Activated CD4-positive, alpha-beta T cell treated with anti-CD3 and anti-CD28 coated beads, Interleukin-2, amount 10 ng/mL, durations not matched to agents 7 days and 5 days (primary cell): ENCODE measurements at places on chromosomes 4 and X. TPM values are rescaled to one million over a fixed set of nuclear protein-coding genes. Genes with fewer than 3 reads are reported as not detected.

DNA sequence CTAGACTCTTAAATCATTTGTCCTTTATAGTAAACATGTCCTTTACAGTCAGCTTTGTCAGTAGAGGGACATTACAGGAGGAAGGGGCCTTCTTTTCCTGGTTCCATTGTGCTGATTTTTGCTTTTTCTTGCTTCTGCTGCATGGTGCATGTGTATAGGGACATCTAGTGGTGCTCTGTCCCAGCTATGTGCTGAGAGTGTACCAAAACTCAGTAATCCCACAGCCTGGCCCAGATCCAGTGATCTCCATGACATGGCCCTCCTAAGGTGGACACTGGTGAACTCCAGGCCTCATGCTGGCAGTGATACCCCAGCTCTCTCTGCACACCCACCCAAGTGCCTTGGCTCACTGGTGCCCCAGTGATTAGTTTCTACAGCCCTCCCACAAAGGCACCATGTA lies 45.2 kb downstream of the MAGEB17 start:
- no peaks in the 10 kb centered on the region for H3K36me3 ChIP-seq
- H3K27me3 ChIP-seq, result no peaks in the 10 kb centered on the region
- H3K4me1 ChIP-seq, result no peaks in the 10 kb centered on the region
- no peak overlapping the region for H3K27ac ChIP-seq

DNA sequence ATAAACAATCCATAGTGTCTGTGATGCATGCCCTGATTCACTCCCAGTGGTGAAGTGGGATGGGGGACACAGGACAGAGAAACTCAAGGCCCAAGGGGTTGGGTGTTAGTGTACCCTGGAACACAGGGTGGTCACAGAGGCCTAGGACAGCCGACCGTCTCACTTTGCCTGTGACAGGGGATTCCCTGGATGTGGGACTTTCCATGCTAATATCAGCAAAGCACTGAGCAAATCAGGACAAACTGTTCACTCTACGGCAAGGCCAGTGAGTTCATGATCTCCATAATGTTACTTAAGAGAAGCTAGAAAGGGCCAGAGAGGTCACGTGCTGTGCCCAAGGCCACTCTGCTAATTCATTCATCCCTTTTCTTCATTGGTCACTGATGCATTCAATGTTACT lies 158.7 kb upstream of the RBPJ start:
- no peak for DNase-seq
- H3K4me3 ChIP-seq, result no peak overlapping the region
- H3K36me3 ChIP-seq, result peaks cover 12% of the 10 kb centered on the region
- H3K27me3 ChIP-seq, result no peaks in the 10 kb centered on the region
- H3K27ac ChIP-seq, result no peak overlapping the region

The TECRL gene
- not detected for total RNA-seq

The ATP1B4 gene
- not detected for total RNA-seq

- no peaks in the 10 kb centered on the region for H3K27me3 ChIP-seq
- H3K4me3 ChIP-seq, result no peak overlapping the region
- H3K4me1 ChIP-seq, result no peaks in the 10 kb centered on the region
- DNase-seq, result no peak
- no peaks in the 10 kb centered on the region for H3K36me3 ChIP-seq
These were observed 466.3 kb upstream of the FAM241A start for GRCh38 chr4:111678908-111679307.

DNA sequence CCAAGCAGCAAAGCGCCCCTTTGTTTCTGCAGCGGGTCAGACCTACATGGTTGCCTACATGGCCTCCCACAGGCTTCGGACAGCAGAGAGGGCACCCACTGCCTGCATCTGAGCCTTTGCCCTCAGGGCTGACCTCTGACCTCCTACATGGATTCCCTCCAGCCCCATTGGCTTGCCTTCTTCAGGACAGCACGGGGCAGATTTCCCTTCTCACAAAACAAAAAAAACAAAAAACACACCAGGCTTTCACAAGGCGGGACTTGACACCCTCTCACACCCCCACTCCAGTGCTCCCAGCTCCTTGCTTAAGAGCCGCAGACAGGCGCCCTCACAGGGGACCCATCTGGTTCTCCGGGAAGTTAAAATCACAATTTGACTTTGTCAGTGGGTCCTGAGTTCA lies 32.9 kb downstream of the ZFYVE28 start:
- H3K4me3 ChIP-seq, result no peak overlapping the region
- H3K27ac ChIP-seq, result no peak overlapping the region
- H3K4me1 ChIP-seq, result no peaks in the 10 kb centered on the region
- H3K36me3 ChIP-seq, result no peaks in the 10 kb centered on the region

DNA sequence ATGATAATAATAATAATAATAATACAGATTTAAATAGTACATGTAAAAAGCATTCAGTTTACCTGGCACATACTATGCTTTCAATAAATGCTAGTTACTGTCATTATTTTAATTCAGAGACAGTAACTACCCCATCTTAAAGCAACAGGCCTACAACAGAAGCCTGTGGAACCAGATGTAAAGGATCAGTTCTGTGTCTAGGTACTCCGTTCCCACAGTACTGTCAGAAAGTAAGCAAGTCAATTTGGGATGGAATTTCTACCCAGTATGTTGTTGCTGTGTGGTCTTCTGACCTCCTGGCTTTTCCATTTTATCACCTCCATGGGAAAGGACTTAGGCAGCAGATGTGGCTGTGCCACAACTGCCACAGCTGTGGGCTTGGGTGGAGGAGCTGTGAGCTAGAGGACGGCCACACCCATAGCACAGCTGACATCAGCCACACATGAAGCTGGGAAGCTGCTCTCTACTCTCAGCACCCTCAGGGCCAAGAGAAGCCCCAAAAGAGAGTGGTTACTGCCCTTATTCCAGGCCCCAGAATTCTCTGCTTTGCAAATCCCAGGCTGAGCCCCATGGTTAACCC lies 102.8 kb downstream of the CBR4 start:
- H3K36me3 ChIP-seq, result no peaks in the 10 kb centered on the region
- H3K4me3 ChIP-seq, result no peak overlapping the region
- DNase-seq, result no peak
- H3K27ac ChIP-seq, result no peak overlapping the region
- H3K27me3 ChIP-seq, result no peaks in the 10 kb centered on the region

The PPEF2 gene
- 0.10 TPM for total RNA-seq

The UGT2B11 gene
- total RNA-seq, result not detected

The NLGN4X gene
- total RNA-seq, result 0.05 TPM

DNA sequence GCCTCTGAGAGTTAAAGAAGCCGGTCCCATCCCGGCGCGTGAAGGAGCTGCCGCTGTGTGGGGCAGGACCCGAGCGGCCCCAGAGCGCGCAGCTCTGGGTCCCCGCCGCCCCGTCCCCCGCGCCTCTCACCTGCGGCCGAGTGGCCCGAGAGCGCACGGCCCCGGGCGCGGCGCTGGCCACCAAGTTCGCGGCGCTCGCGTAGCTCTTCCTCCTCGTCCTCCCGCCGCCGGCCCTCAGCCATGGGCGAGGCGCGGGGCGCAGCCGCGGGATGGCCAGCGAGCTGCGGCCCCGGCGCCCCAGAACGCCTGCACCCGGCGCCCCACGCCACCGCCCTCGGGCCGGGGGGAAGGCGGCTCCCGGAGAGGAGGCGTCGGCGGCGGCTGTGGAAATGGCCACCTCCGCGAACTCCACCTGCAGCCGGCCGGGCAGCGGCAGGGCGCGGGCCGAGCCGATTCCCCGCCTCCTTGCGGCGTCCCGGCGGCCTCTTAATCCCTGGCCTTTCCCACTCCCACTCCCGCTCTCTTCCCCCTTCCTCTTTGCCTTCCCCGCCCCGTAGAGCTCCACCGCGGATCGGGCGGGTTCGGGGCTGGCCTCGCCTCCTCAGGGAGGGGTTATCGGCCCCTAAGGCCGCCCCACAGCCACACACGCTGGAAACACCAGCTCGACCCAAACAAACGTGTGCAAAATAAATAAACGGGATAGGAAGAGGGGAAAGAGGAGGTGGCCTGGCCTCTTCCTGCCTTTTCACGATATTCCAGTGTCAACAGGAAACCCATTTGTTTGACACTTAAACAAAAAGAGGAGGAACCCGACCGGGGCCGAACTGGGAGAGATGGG lies at the start of gene SH3D19:
Gene SH3D19, minus strand, starts transcription at position 495 of the 838 bp plus-strand sequence. Its CDS starts 253 bp downstream, at position 242.
- no peak within 1 kb of the TSS for H3K27ac ChIP-seq
- H3K4me3 ChIP-seq, result peak within 1 kb of the TSS; percentile 63
- H3K4me1 ChIP-seq, result peaks cover 11% of the 10 kb centered on the region
- H3K36me3 ChIP-seq, result no peaks in the 10 kb centered on the region
- no peak for DNase-seq
- peaks cover 59% of the 10 kb centered on the region for H3K27me3 ChIP-seq

GRCh38 chrX:40167850-40168479 lies 70.2 kb upstream of the BCOR start:
- no peaks in the 10 kb centered on the region for H3K27me3 ChIP-seq
- H3K4me1 ChIP-seq, result peaks cover 47% of the 10 kb centered on the region
- peak overlapping the region; percentile 70 for H3K4me3 ChIP-seq
- H3K27ac ChIP-seq, result peak overlapping the region; percentile 90
- H3K36me3 ChIP-seq, result no peaks in the 10 kb centered on the region
- DNase-seq, result no peak

DNA sequence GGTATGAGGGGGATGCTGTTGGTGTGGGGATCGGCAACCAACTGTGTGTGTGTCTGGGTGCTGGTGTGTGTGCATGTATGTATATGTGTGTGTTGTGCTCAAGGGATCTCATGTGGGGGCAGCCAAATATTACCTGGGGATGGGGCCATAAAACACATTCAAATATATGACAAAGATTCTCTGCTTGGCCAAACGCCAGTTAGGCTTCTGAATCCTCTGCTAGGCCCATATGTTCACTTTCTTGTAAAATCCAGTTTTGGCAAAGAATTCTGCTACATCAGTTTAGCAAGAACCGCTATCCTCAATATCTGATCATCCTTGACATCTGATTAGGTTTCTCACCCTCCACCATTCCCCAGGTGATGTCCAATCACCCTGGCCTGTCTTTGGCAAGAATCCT lies 106.6 kb downstream of the RASL11B start:
- peaks cover 3% of the 10 kb centered on the region for H3K36me3 ChIP-seq
- no peak overlapping the region for H3K27ac ChIP-seq
- no peak for DNase-seq

- no peaks in the 10 kb centered on the region for H3K36me3 ChIP-seq
- no peak overlapping the region for H3K4me3 ChIP-seq
- no peak overlapping the region for H3K27ac ChIP-seq
- DNase-seq, result no peak
- peaks cover 7% of the 10 kb centered on the region for H3K4me1 ChIP-seq
These were observed 91.7 kb downstream of the EFNB1 start for GRCh38 chrX:68920561-68920960.

DNA sequence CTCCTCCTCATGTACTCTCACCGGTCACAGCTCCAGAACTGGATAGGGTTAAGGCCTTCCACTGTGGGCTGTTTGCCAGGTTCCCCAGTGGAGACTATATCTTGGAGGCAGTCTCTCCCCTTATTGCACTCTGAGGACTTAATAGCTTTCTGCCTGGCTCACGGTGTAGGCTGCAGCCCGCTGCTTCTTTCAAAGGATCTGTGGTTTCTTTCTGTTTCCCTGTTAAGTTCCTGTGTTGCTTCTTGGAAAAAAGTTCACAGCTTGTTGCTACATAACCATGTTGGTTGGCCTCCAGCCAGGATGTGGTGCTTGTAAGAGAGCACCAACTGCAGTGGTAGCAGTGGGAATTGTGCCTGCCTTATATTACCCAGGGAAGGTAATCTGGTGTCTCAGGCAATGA lies 24.9 kb upstream of the ZDHHC15 start:
- no peaks in the 10 kb centered on the region for H3K4me1 ChIP-seq
- no peak overlapping the region for H3K4me3 ChIP-seq
- H3K27ac ChIP-seq, result no peak overlapping the region
- DNase-seq, result no peak
- no peaks in the 10 kb centered on the region for H3K27me3 ChIP-seq
- no peaks in the 10 kb centered on the region for H3K36me3 ChIP-seq

GRCh38 chr4:139223682-139224317 lies 46.8 kb upstream of the ELF2 start:
- H3K4me1 ChIP-seq, result peaks cover 16% of the 10 kb centered on the region
- no peaks in the 10 kb centered on the region for H3K36me3 ChIP-seq
- H3K27me3 ChIP-seq, result no peaks in the 10 kb centered on the region
- H3K4me3 ChIP-seq, result no peak overlapping the region
- H3K27ac ChIP-seq, result no peak overlapping the region

The POU4F2 gene
- not detected for total RNA-seq

DNA sequence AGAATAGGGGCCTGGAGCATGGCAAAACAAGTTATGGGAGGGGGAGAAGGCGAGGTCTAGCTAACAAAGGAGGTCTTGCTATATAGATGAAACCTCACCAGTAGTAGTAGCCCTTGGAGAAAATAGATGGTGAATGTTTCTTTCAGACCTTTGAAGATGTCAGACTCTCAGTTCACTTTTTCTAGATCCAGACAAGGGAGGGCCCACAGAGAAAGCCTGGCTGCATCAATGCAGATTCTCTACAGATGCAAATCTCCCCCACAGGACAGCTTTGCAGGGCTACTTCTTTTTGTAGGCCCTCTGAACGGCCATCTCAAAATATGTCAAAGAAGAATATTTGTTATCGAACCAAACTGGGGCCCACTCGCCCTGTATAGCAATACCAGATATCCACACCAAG lies 159.7 kb downstream of the ANK2 start:
- no peaks in the 10 kb centered on the region for H3K4me1 ChIP-seq
- H3K27me3 ChIP-seq, result no peaks in the 10 kb centered on the region
- H3K4me3 ChIP-seq, result no peak overlapping the region

- no peaks in the 10 kb centered on the region for H3K36me3 ChIP-seq
- no peaks in the 10 kb centered on the region for H3K27me3 ChIP-seq
- no peaks in the 10 kb centered on the region for H3K4me1 ChIP-seq
- H3K4me3 ChIP-seq, result no peak overlapping the region
- DNase-seq, result no peak
- H3K27ac ChIP-seq, result no peak overlapping the region
These were observed 30.9 kb downstream of the SPCS3 start for GRCh38 chr4:176350671-176351070.

- H3K4me1 ChIP-seq, result no peaks in the 10 kb centered on the region
- H3K27me3 ChIP-seq, result peaks cover 7% of the 10 kb centered on the region
- H3K36me3 ChIP-seq, result no peaks in the 10 kb centered on the region
- H3K4me3 ChIP-seq, result no peak overlapping the region
- no peak for DNase-seq
- H3K27ac ChIP-seq, result no peak overlapping the region
These were observed 196.0 kb upstream of the PSAPL1 start for GRCh38 chr4:7630568-7631287.

- no peak overlapping the region for H3K27ac ChIP-seq
- no peaks in the 10 kb centered on the region for H3K27me3 ChIP-seq
- no peaks in the 10 kb centered on the region for H3K36me3 ChIP-seq
- H3K4me1 ChIP-seq, result no peaks in the 10 kb centered on the region
- no peak for DNase-seq
- H3K4me3 ChIP-seq, result no peak overlapping the region
These were observed 144.1 kb downstream of the SLC7A11 start for GRCh38 chr4:138097912-138098600.

- no peak for DNase-seq
- no peak overlapping the region for H3K4me3 ChIP-seq
- H3K27me3 ChIP-seq, result no peaks in the 10 kb centered on the region
- no peaks in the 10 kb centered on the region for H3K36me3 ChIP-seq
- H3K27ac ChIP-seq, result no peak overlapping the region
These were observed 395.2 kb downstream of the SPOCK3 start for GRCh38 chr4:166838975-166839614.

GRCh38 chr4:89284828-89285227 lies 22.8 kb downstream of the GPRIN3 start:
- H3K4me3 ChIP-seq, result no peak overlapping the region
- H3K27me3 ChIP-seq, result no peaks in the 10 kb centered on the region
- H3K27ac ChIP-seq, result peak overlapping the region; percentile 38
- H3K36me3 ChIP-seq, result peaks cover 64% of the 10 kb centered on the region
- H3K4me1 ChIP-seq, result peaks cover 78% of the 10 kb centered on the region

The SLC26A1 gene
- 0.48 TPM for total RNA-seq

- no peaks in the 10 kb centered on the region for H3K36me3 ChIP-seq
- no peaks in the 10 kb centered on the region for H3K27me3 ChIP-seq
- no peak overlapping the region for H3K27ac ChIP-seq
- no peak overlapping the region for H3K4me3 ChIP-seq
- DNase-seq, result no peak
These were observed 15.5 kb downstream of the NAT8L start for GRCh38 chr4:2074588-2074987.
